Fibroblast of upper back skin (primary cell): ENCODE measurements at places on chromosomes 5 and 9.
A peak's percentile ranks its signal among the peaks of the same experiment; 100 is the strongest.

- DNase-seq, result peak; percentile 52
Observed at GRCh38 chr5:72648480-72648879, 141.3 kb upstream of the ZNF366 start.

GRCh38 chr9:94664801-94665200 is 25.5 kb upstream of the FBP1 start:
- DNase-seq, result no peak

- no peak for DNase-seq
Observed at GRCh38 chr5:157857816-157858526, 974 bp downstream of the CLINT1 start.

DNA sequence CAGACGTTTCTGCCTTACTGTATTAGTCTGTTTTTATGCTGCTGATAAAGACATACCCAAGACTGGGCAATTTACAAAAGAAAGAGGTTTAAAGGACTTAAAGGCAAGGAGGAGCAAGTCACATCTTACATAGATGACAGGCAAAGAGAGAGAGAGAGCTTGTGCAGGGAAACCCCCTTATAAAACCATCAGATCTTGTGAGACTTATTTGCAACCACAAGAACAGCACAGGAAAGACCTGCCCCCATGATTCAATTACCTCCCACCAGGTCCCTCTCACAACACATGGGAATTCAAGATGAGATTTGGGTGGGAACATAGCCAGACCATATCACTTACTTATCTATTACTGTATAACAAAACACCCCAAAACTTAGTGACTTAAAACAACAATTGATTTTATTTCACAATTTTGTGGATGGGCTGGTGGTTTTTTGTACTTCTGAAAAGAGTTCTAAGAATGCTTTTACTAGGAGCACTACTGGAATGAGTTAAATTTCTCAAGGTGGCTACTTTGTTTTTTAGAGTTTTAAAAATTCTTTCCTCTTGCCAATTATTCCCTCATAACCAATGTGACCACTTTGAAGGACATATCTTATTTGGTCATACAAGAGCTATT is 10.3 kb downstream of the RUSC2 start:
- DNase-seq, result no peak

GRCh38 chr9:18585996-18586395 is 112.0 kb downstream of the ADAMTSL1 start:
- DNase-seq, result no peak

GRCh38 chr9:127796852-127797370 is 5.8 kb upstream of the FPGS start:
- DNase-seq, result no peak
